ENCODE measurements at places on chromosomes 12 and 14.
A peak's percentile ranks its signal among the peaks of the same experiment; 100 is the strongest.

- DNase-seq = peak; percentile 50
Measured at GRCh38 chr12:110582276-110583136, 612 bp downstream of the PPTC7 start.

GRCh38 chr14:96660667-96661066, 136.5 kb upstream of the VRK1 start:
- DNase-seq = no peak

- DNase-seq = no peak
Measured at GRCh38 chr12:69342421-69342820, 5.8 kb upstream of the LYZ start.

DNA sequence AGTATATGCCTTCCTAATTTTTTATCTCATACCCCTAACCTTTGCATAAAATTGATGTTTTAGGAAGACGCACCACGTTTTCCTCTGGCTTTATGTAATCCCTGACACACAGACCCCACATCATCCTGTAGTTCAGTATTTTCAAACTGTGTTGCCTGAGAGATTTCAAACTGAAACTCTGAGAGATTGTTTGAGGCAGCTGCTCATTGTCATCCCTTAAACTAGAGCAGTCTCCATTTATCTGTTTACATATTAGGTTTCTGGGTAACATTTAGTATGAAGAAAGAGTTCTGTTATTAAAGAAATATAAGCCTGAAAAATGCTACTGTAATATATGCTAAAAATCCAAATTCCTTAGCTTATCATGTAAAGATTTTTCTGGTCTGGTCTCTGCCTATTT, 24.3 kb downstream of the MNAT1 start:
- DNase-seq = no peak

DNA sequence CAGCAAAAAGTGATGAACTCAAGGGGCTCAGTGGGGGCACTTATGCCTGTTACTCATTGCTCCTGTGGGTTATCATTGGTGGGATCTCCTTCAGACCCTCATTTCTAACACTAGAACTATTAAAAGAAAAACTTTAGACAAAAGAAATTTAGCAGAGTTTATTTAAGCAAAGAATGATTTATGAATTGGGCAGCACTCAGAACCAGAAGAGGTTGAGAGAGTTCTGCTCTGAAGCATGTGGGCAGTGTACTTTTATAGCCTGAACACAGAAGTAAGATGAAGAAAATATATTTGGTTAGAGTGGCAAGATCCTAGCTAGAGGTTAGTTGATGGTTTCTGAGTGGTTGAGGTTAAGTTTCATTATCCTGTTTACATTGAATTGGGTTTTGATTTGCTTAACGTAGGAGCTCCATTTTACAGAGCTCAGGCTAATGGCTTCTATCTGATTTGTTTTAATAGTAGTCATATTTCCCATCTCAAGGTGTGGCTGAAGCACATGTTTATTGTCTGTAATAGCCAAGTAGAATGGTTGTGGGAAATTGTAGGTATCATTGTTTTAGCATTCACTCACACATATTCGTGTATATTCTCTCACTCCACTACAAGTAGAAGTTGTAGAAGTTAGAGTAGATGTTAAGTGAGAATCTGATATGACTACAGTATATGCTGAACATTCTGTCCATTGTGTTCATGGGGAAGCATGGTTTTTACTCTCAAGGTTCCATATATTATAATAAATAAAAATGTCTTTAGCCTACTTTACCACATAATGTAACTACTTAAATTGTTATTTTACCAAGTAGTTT, 27.6 kb downstream of the LEMD3 start:
- no peak for DNase-seq

DNA sequence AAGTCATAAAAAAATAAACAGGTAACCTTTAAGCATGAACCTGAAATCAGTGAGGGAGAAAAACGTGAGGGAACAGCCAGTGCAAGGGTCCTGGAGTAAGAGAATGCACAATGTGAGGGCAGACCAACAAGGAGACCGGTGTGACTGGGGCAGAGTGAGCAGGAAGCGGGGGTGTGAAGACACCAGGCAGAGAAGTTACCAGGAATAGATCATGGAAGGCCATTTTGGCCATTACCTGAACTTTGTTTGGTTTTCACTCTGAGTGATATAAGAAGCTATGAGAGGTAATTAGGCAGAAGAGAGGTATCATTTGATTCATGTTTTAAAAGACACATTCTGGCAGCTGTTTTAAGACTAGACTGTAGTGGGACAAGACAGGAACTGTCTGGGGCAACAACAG, 15.0 kb downstream of the PAH start:
- no peak for DNase-seq

DNA sequence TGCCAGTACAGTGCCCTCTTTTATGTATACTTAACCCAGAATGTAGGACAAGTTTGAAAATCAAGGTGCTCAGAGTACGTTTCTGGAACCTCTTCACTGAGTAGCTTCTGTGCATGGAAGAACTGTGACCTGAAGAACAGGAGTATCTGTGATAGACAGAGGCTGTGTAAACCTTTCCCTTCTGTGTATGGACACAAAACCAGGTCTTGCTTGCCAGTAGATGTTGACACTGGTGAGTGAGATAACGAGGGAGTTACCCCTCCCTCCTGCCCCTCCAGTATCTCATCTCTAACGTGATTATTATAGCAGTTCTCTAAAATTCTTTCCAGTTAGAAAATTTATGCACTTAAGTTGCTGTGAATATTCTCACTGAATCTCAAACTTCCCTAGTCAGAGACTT, 170.8 kb downstream of the RPL10L start:
- no peak for DNase-seq

- no peak for DNase-seq
Measured at GRCh38 chr14:74326369-74327152, 21.7 kb upstream of the VRTN start.

DNA sequence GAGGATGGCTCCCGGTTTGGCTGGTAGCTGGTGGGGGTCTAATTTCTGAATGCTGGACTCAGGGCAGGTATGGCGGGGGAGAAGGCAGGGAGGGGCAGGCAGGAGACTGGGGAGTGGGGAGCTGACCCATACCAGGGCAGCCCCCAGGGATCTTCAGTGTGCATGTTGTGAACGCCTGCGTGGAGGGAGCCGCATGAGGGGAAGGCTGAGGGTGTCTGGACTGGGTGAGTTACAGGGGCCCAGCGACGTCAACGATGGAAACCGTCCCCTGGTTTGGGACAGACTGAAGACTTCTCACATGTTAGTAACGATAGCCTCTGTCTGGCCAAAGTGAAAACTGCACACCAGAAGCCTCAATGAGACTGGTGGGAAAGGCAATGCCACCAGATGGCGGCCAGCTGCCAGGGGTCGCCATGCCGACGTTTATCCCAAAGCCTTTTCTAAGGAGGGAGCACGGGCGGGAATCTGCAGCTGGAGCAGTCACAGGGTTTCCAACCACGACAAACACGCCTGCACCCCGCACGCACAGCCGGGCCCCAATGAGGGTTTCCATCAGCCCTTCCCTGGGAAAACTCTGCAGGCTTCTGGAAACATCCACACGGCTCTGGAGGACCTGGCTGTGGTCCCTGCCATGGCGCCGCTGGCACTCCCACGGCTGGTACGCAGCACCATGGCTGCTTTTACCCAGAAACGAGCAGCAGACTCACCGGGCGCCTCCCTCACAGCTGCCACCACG, 14.0 kb downstream of the PGAM5 start:
- DNase-seq = no peak

DNA sequence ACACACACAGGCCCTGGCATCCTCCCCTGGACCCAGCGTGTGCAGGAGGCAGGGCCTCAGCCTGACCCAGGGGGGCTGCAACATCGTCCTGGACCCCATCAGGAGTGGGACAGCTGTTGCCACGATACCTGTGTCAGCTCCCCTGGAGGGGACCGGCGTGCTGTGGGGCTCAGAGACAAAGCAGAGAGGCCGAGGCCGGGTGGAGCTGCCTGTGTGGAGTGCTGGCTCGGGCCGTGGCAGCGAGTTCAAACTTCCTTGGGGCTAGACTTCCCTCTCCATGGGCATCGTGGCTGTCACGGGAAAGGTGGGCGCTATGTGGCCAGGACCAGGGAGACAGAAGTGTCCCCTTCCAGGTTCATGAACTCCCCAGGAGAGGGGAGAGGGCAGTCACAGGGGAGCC, 155.0 kb upstream of the SFSWAP start:
- no peak for DNase-seq

- no peak for DNase-seq
Measured at GRCh38 chr12:69055280-69055679, 122.3 kb upstream of the CPM start.

GRCh38 chr14:79111987-79112501, 941.9 kb downstream of the NRXN3 start:
- no peak for DNase-seq
